ENCODE measurements at places on chromosomes 2 and 18. TPM values are rescaled to one million over a fixed set of nuclear protein-coding genes. Genes with fewer than 3 reads are reported as not detected.

UGT1A5 gene
- not detected for polyA plus RNA-seq

REV1 gene
- polyA plus RNA-seq: 46.9 TPM

FRZB gene
- polyA plus RNA-seq: 1.9 TPM

RGPD3 gene
- polyA plus RNA-seq: not detected

UPP2 gene
- polyA plus RNA-seq: 0.05 TPM

NOSTRIN gene
- polyA plus RNA-seq: 49.9 TPM

CXCR1 gene
- polyA plus RNA-seq: 0.24 TPM

LYG2 gene
- not detected for polyA plus RNA-seq

Measured in adrenal gland (tissue), 19 donors.